Activated gamma-delta T cell treated with Interleukin-2 at 50 U/mL for 16 hours (primary cell): ENCODE measurements at places on chromosomes 6 and 20.

GRCh38 chr6:97663252-97663651, 380.2 kb upstream of the MMS22L start:
- DNase-seq, result no peak

DNA sequence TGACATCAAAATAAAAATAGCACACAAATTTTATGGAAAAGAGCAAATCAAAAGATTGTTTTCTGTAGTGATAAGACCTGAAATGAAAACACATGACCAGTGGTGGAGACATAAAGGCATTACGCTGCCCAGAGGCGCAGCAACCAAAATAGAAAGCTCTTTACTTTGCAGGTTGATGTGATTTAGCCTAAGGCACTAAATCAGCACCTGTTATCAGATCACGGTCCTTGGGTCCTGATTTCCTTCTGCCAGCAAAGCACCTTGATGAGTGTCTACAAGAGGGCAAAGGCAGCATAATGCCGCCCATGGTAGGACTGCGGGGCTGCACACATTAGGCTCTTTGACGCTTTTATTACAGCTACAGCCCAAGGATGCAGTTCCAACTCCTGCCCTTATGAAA, 19.3 kb upstream of the RAMACL start:
- no peak for DNase-seq

DNA sequence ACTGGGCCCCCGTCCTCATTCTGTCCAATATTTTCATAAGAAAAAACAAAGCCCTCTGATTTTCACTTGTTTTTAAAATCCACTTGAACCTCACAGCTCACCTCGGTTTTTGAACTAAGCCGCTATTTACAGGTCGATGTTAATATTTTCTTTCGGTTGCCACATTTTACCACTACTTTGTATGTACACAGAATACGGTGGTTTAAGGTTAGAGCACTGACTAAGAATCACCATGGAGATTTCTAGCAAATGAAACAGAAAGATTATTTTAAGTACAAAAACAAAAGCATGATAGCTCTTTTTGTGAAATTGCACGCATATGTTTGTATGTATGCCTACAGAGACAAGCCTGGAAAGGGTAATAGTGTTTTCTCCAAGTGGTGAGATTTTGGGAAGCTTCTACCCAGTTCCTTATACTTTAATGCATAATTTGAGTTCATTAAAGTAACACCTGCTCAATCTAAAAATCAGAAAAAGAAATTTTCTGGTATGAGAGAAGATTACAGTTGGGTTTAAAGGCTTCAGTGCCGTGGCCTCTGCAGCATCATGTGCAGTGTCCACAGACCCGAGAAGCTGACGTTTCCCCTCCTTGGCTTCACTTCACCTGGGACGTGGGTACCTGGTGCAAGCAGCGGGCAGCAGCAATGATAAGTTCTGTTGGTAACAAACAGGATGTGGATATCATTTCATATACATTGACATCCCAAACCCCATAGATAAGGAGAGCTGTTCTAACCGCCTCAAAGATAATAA, 144.0 kb downstream of the UST start:
- no peak for DNase-seq

- DNase-seq, result no peak
Observed at GRCh38 chr6:36920546-36920945, 34.0 kb upstream of the PI16 start.
